ENCODE measurements at places on chromosomes 5 and 9. TPM values are rescaled to one million over a fixed set of nuclear protein-coding genes. Genes with fewer than 3 reads are reported as not detected.
A peak's percentile ranks its signal among the peaks of the same experiment; 100 is the strongest.

DNA sequence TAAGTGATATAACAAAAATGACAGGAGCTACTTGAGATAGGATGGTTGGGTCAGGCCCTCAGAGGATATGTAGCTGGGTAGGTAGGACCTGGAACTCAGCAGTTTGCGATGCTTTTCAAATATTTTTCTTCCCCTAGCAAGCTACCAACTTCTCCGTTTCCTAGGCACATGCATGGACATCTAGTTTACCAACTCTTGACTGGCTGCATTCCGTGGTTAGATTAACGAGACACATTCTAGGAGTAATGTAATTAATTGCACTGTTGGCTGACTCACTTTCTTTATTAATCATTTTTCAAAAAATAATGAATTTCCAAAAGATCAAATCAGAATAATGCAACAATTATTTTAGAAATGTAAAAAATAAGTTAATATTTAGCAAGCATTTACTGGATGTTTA, 95.9 kb downstream of the MACIR start:
- no peak for DNase-seq

- DNase-seq, result peak; percentile 25
Measured at GRCh38 chr9:107425101-107426025, 64.2 kb downstream of the KLF4 start.

The NEUROG1 gene
- total RNA-seq, result not detected

DNA sequence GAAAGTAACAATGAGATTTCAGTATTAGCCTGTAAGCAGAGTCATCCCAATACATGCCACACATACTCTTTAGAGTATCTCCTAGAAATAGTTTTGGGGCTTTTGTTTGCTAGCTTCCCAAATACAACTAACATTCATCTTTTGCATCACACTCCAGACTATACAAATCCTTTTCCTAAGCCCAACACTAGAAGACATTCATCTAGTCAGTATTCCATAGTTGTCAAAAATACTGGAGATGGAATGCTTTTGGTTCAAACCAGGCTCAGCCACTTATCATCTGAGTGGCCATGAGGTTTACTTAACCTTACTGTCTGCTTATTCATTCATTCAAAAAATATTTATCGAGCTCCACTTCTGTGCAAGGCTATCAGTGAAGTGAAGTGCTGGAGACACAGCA, 205.1 kb upstream of the SGCD start:
- no peak for DNase-seq

DNA sequence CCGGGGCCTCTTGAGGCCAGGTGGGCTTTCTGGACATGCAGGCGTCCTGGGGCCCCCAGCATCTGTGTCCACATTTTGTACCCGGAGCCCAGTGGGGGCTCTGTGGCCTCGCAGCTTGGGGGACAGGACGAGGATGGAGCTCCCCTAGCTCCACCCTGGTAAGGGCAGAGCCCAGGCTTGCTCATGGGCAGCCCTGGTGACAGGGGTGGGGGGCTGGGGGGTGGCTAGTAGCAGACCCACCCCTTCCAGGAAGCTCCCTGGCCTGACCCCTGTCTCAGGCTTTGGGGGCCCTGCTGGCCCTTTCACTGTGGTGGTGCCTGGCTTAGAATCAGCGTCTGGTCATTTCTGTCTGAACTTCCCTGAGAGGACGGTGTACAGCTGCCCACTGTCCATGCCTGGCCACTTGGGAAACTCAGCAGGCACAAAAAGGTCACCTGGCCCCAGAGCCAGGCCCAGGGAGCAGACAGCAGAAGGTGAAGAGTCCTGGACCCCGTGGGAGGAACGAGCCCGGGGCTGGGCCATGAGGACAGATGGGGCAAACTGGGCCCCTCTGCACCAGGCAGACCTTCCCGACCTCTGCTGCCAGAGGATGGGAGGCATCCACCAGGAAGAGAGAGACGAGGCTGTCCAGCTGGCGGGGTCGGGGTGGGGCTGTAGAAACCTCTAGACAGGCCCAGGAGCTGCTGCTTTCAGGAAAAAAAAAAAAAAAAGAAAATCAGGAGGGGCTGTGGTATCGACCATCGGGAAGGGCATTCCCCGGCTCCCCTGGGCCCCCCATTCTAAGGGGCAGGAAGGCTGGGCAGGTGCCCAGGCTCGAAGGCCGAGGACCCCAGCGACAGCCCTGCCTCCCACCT, 52.8 kb downstream of the EXD3 start:
- no peak for DNase-seq

GRCh38 chr5:9889511-9889910, 259.4 kb upstream of the TAS2R1 start:
- DNase-seq, result no peak

The FOXD4L6 gene
- not detected for total RNA-seq

Data from T-helper 17 cell (primary cell).